ENCODE measurements at places on chromosomes 7 and 10.

DNA sequence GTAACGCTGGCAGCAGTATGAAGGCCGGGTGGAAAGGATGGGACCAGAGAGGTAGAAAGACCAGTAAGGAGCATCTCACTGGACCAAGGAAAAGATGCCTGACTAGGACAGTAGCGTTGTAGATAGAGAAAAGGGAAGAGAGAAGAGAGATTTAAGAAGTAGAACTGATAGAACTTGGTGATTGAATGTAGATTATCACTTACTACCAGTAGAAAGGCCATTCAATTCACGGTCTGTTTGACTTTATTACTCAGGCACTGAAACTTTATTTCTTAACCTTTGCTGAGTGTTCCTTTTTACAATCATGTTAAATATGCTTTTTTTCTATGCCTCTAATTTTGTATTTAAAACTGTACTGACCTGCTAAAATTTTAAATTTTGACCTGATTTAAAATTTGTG is 12.2 kb downstream of the MCU start:
- DNase-seq: no peak

DNA sequence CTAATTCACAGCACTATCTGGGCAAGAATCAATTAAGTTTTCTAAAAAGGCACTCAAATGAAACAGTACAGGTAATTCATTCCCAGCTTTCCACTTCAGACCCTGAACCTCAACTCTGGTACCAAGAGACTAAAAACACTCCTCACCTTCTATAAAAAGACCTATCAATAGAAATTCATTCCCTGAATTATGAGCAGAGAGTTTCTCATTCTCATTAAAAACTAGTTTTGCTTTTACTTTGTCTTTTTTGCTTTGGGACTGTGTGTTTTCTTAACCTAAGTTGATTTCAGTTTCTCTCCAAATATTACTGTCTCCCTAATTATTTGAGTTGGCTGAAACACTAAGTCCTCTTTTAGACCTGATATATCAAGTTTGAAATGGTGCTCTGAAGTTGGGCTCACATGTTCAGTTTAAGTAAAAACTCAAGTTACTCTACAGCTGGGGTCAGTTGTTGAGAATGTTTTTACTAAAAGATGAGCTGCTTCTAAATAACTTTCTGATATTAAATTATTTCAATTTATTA is 189.5 kb downstream of the JAZF1 start:
- no peak for DNase-seq

GRCh38 chr7:50073093-50073492 is 20.0 kb downstream of the ZPBP start:
- DNase-seq: no peak

GRCh38 chr7:157875230-157876179 is 538.7 kb downstream of the DNAJB6 start:
- DNase-seq: no peak

GRCh38 chr10:113056441-113057021 is 106.5 kb downstream of the TCF7L2 start:
- no peak for DNase-seq

DNA sequence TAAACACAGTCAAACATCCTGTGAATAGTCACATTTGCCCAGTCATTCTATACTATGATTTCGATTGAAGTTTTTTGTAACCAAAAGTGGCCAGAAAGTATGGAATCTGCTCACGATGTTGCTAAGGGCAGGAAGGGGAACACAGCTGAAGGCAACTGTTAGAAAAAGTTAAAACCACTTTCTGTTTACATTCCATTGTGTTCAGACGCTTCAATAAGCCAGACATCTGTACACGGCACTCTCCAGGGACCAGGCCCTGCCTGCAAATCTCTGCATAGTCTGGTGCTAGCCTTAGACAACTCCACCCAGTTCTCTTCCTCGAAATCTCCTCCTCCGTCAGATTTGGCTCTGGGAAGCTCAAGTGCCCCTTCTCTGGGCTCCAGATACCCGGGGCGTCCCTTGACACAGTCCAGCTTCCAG is 17.1 kb upstream of the TMEM120A start:
- no peak for DNase-seq

All from upper lobe of right lung (tissue), 1 donor.